Keratinocyte (primary cell): ENCODE measurements at places on chromosomes 13 and 19. TPM values are rescaled to one million over a fixed set of nuclear protein-coding genes. Genes with fewer than 3 reads are reported as not detected.

Gene SIGLEC8
- polyA plus RNA-seq, result not detected in 3 replicates

Gene HNRNPM
- polyA plus RNA-seq, result 45.7 to 126 TPM (median 110 TPM) in 3 replicates

Gene CD177
- polyA plus RNA-seq, result 1.1 to 1.7 TPM (median 1.2 TPM) in 3 replicates

Gene CEBPA
- 1.5 to 6.4 TPM (median 3.6 TPM) in 3 replicates for polyA plus RNA-seq

Gene GFY
- polyA plus RNA-seq, result not detected in 3 replicates

Gene DKKL1
- polyA plus RNA-seq, result 0.10 TPM in 1 of 3 replicates, not detected in the others

Gene KLF5
- 144 to 175 TPM (median 162 TPM) in 3 replicates for polyA plus RNA-seq

Gene CHAF1A
- 5.2 to 12.5 TPM (median 10.6 TPM) in 3 replicates for polyA plus RNA-seq

Gene CGB3
- polyA plus RNA-seq, result not detected in 3 replicates

Gene EDNRB
- 0.01 to 0.03 TPM in 2 of 3 replicates, not detected in the other for polyA plus RNA-seq

Gene CNMD
- not detected in 3 replicates for polyA plus RNA-seq

Gene ZIC5
- not detected in 3 replicates for polyA plus RNA-seq

Gene SERPINE3
- polyA plus RNA-seq, result not detected in 3 replicates

Gene TUBB4A
- polyA plus RNA-seq, result not detected in 3 replicates

Gene OLFM4
- polyA plus RNA-seq, result not detected in 3 replicates

Gene RFPL4A
- not detected in 3 replicates for polyA plus RNA-seq

Gene ASPDH
- not detected in 3 replicates for polyA plus RNA-seq

Gene F7
- not detected in 3 replicates for polyA plus RNA-seq

Gene MYO16
- polyA plus RNA-seq, result 0.02 to 0.17 TPM (median 0.08 TPM) in 3 replicates

Gene CYP4F3
- polyA plus RNA-seq, result 0.32 to 1.1 TPM (median 0.76 TPM) in 3 replicates

Gene NLRP5
- not detected in 3 replicates for polyA plus RNA-seq

Gene PLEKHF1
- polyA plus RNA-seq, result 9.4 to 22.0 TPM (median 11.4 TPM) in 3 replicates

Gene ZNF570
- polyA plus RNA-seq, result 1.6 to 2.9 TPM (median 1.9 TPM) in 3 replicates

Gene HIPK4
- 0.03 to 0.06 TPM in 2 of 3 replicates, not detected in the other for polyA plus RNA-seq

Gene FGF22
- 0.05 TPM in 1 of 3 replicates, not detected in the others for polyA plus RNA-seq

Gene GNA15
- polyA plus RNA-seq, result 60.0 to 77.0 TPM (median 71.9 TPM) in 3 replicates

Gene ZNF850
- polyA plus RNA-seq, result 1.4 to 1.9 TPM (median 1.4 TPM) in 3 replicates

Gene ZNF560
- polyA plus RNA-seq, result 0.04 to 0.19 TPM (median 0.15 TPM) in 3 replicates

Gene ERF
- 75.4 to 87.4 TPM (median 83.5 TPM) in 3 replicates for polyA plus RNA-seq

Gene MEDAG
- polyA plus RNA-seq, result 0.02 to 0.03 TPM in 2 of 3 replicates, not detected in the other

Gene CDC42EP5
- polyA plus RNA-seq, result 8.6 to 16.4 TPM (median 9.4 TPM) in 3 replicates

Gene ZNF829
- 1.2 to 2.3 TPM (median 1.7 TPM) in 3 replicates for polyA plus RNA-seq

Gene HNRNPL
- polyA plus RNA-seq, result 144 to 343 TPM (median 308 TPM) in 3 replicates

Gene NFILZ
- polyA plus RNA-seq, result not detected in 3 replicates

Gene SLC7A1
- polyA plus RNA-seq, result 36.1 to 73.7 TPM (median 41.5 TPM) in 3 replicates

Gene JAK3
- polyA plus RNA-seq, result 0.37 to 0.59 TPM (median 0.50 TPM) in 3 replicates

Gene CTU1
- polyA plus RNA-seq, result 1.9 to 3.9 TPM (median 2.3 TPM) in 3 replicates

Gene GPR32
- polyA plus RNA-seq, result not detected in 3 replicates

Gene IZUMO2
- not detected in 3 replicates for polyA plus RNA-seq

Gene MPV17L2
- 26.3 to 39.8 TPM (median 26.8 TPM) in 3 replicates for polyA plus RNA-seq

Gene RUBCNL
- 0.05 to 0.16 TPM (median 0.12 TPM) in 3 replicates for polyA plus RNA-seq

Gene COX6B2
- polyA plus RNA-seq, result 1.4 to 6.5 TPM (median 1.7 TPM) in 3 replicates

Gene CADM4
- 3.0 to 4.4 TPM (median 4.3 TPM) in 3 replicates for polyA plus RNA-seq

Gene GRK1
- not detected in 3 replicates for polyA plus RNA-seq
